Cerebellum (tissue), 4 donors: ENCODE measurements at places on chromosomes 16 and 17. TPM values are rescaled to one million over a fixed set of nuclear protein-coding genes. Genes with fewer than 3 reads are reported as not detected.

DNA sequence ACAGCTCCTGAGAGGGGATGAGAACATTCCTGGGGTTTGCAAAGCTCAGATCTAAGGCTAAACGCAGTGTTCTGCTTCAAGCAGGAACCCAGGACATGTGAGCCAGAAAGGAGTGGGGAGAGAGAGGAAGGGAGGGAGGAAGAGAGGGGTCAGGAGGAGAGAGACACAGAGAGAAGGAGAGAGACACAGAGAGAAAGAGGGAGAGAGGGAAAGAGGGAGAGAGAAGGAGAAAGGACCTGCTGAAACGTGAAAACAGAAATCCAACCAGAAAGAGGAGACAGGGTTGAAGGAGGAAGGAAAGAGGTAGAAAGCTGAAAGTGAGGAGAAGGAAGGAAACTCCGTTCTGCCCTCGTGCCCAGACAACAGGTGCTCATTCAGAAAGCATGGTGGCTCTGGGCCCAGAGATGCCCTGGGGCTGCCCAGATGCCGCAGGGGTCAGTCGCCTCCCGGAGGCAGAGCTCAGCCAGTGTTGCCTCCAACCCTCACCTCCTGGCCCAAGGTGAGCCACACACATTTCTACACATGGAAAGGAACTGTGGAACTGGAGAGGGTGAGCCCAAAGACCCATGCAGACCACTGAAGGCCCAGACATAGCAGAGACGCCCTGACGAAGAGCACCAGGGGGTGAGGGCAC lies 49.0 kb upstream of the ENPP7 start:
- no peak for DNase-seq

SLC9A5 gene
- total RNA-seq: 3.9 TPM

DNA sequence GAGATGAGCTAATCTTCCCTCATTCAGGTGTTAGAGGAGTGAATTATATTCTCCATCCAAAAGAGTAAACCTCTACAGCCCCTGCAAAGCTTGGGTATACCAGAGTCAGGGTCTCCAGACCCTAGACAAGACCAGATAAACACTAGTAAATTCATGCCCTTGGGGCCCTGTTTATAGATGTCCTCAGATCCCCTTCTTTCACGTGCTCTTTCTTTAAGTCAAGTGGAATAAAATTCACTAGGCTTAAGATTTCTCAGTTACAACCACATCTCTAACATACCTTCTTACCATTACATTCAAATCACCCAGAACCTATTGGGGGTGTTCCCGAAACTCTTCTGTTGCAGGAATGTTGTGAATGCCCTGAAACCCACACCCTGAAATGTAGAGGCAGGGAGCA lies 2.2 kb upstream of the C17orf58 start:
- no peak for DNase-seq

DNA sequence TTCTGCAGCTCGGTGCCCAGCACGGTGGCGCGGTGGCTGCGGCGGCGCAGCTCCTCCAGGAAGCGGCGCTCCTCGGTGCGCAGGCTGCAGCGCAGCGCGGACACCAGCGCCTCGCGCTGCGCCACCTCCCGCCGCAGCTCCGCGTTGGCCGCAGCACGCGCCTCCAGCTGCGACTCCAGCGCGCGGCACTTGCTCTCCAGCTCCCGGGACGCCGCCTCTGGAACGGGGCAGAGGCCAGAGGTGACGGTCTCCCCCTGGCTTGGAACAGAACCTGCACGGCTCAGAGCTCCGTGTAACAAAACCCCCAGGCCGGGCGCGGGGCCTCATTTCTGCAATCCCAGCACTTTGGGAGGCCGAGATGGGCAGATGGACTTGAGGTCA lies 13.2 kb upstream of the CLUH start:
- peak; percentile 65 for DNase-seq

- DNase-seq: no peak
These were observed 107.6 kb upstream of the HLF start for GRCh38 chr17:55157165-55157564.

GRCh38 chr17:78566947-78567346 lies 10.2 kb downstream of the DNAH17 start:
- no peak for DNase-seq

DNA sequence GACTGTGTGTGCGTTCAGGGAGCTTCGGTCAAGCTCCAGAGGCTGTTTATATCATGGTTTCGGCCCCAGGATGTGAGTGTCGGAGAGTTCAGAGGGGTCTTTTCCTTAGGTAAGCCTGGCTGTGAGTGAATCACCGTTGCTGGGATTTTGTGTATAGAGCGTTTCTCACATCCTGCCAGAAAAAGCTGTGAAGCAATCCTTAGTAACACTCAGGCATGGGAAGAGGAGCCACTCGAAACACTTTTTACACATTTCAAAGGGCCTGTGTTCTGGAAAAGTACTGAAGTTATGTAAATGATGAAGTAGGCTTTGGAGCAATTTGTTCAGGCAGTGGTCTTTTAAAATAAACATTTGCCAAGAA lies 662 bp downstream of the PGS1 start:
- DNase-seq: no peak

DNA sequence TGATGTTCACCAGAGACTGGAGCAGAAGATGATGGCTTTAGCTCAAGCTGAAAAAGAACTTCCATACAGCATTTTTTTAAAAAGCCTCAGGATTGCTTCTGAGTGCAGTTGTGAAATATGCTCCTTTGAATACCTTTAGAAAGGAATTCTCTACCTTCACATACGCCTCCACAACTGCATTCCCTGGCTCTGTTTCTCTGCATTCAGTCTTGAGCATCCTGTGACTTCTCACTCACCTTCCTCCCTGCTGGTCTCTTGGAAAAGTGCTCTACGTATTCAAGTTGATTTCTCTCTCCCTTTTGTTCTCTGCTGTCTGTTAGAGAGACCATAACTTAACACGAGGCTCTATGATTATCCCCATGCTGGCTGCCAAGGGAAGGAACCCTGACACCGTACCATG lies 34.5 kb downstream of the HS3ST2 start:
- no peak for DNase-seq

DNA sequence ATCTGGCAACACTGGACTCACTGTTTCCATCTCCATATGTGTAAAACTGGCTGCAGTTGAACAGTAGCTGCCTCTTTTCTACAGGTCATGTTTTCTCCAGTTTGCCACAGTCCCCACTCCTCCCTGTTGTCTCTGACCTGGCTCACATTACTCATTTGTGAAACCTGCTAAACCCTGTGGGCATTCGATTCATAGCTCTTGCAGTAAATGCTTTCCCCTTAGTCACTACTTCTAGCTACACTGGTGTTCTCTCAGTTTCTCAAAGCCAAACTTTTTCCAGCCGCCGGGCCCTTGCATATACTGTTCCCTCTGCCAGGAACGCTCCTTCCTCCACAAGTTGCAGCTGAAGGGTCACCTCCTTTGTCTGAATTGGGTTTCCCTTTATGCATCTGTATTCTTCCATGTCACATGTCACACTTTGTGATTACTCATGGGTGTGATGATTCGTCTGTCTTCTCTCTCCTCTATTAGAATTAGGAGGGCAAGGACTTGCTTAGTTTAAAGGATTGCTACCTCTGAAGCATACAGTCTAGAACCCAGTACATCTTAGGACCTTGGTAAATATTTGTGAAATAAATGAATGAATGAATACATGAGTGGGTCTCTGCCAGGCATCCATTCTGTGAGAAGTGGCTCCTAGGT lies 15.0 kb upstream of the MT4 start:
- no peak for DNase-seq

DNA sequence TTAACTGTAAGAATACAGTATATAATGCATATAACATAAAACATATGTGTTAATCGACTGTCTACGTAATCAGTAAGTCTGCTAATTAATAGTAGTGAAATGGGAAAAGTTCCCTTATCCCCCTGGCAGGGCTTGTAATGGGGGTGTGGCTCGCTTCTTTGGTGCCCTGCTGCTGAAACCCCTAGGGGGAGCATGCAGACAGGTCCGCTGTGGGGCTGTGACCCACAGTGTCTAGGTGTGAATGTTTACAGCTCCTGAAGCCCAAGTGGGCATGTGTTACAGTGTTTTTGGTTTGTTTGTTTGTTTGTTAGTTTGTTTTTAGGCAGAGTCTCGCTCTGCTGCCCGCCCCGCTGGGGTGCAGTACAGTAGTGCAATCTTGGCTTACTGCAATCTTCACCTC lies 495.7 kb downstream of the SHISA9 start:
- no peak for DNase-seq

DNA sequence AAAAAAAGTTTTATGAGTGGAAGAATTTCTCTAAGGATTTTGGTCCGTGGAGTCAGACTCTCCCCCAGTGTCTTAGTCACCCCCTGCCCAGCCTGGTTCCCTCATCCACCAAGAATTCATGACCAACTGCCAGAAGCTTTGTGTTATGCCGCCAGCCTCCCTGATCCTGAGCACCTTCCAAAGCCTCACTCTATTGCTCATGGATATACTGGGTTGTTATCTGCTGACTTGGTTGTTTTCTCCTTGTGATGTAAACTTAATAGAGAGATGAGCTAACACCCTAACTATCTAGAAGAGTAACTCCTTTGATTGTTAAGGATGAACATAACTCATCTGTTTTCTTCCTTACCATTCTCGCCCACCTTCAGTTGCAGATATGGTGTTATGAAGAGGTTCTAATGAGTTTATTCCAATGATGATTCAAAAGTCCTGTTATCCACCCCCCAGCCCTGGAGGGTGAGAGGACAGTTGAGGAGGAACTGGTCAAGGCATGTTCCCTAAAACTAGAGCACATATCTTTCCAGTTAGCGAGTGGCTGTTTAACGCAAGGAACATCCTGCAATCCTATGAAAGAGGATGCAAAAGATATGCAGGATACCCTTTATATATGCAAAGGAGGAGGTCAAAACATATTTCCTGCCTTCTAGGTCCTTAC lies 1.5 kb upstream of the PSMD3 start:
- no peak for DNase-seq

- no peak for DNase-seq
These were observed 87.6 kb downstream of the USP31 start for GRCh38 chr16:23061669-23062068.

- peak; percentile 88 for DNase-seq
These were observed 3.0 kb downstream of the ALDH3A1 start for GRCh38 chr17:19744922-19745757.

MMP25 gene
- 1.1 TPM for total RNA-seq

DNA sequence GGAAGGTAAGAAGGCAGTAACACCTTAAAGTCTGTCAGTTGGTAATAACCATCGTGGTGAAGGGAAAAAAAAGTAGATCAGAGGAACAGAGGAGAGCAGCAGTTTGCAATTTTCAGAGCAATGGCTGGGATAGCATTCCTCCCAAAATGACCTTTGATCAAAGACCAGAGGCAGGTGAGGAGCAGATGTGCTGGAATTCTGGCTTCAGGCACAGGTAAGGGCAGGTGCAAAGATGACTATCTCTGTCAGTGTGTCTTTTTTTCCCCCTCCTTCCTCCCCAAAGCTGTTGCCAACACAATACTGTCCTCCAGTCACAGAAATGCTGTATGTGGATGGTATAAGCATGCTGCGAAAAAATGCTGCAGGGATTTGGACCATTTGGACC lies 166.7 kb downstream of the XYLT1 start:
- no peak for DNase-seq

DNA sequence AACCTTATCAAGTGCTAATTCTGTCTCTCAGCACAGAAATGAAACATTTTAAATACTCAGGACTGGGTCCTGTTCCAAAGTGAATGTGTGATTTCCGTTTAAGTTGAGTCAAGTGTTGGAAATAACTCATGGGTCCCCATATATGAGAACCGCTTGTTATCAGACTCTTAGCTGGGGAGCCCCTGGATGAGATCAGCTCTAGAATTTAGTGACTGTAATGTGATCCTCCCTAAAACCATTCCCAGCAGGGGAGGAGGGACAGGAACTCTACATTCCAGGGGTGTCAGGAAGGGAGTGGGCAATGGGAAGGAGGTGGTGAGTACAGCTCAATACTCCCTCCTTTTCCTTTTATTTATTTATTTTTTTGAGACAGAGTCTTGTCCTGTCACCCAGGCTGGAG lies 37.5 kb downstream of the OTOA start:
- DNase-seq: no peak

ZNF624 gene
- 23.1 TPM for total RNA-seq

DNA sequence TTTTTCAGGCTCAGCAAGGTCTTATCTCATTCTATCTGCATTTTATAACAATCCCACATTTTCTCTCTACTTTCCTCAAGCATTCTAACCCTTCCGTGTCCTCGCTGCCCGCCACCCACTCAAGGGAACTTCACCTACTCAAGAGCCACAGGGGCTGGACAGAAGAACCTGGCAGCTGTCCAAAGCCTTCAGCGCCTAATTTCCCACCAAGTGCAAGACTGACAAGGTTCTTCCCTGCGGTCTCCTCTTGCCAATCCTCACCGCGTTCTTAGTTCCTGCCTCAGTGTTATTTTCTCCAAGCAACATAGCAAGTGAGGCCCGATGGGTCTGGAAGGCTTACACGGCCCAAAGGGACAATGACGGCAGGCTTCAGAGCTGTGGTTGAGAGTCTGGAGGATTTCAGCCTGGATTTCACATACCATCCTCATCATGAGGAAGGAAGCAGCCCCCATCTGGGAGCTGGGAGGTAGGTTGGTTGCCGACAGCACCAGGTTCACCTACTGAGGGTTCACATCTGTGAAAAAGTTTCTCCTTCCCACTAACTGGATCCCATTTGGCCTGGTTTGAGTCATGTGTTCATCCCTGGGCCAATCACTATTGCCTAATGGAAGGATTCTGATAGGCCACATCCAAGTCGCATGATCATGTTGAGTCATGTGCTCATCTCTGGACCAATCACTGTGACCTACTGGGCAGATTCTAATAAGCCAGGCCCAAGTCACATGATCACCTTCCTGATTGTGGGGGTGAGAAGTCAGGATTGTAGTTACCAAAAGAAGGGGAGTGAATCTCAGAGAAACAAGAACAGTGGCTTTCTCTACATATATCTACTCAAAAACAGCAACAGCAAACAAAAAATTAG lies 108.2 kb downstream of the N4BP1 start:
- DNase-seq: no peak

APOBR gene
- 0.09 TPM for total RNA-seq

DNA sequence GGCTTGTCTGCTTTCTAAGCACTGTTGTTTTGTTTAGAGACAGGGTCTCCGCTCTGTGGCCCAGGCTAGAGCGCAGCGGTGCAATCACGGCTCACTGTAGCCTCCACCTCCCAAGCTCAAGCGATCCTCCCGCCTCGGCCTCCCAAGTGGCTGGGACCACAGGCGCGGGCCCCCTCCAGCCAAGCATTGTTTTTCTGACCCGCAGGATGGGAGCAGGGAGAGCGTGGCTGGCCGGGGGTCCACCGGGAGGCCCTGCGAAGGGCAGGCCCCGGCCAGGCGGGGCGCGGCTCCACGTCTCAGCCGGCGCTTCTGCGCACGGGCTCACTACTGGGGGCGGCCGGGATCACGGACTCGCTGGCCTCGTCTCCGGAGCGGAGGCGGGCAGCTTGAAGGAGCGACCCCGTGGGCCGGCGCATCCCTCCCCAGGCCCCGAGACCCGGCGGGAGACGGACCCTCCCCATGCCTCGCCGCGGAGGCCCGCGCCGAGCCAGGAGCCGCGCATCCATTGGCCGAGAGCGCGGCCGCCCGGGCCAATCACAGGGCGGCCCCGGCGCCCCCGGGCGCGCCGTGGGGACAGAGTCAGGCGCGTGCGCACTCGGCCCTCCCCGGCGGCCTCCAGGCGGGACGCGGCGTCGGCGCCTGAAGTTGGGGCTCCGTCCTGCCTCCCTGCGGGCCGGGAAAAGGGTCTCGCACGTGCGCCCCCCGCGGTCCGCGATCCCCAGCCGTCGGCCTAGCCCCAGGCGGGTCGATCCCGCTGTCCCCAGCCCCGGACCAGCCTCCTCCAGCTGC lies 24.9 kb downstream of the ACTG1 start:
- peak; percentile 98 for DNase-seq

GRCh38 chr17:39852239-39852638 lies 11.9 kb downstream of the IKZF3 start:
- DNase-seq: no peak
